ENCODE measurements at places on chromosomes 4 and X.

DNA sequence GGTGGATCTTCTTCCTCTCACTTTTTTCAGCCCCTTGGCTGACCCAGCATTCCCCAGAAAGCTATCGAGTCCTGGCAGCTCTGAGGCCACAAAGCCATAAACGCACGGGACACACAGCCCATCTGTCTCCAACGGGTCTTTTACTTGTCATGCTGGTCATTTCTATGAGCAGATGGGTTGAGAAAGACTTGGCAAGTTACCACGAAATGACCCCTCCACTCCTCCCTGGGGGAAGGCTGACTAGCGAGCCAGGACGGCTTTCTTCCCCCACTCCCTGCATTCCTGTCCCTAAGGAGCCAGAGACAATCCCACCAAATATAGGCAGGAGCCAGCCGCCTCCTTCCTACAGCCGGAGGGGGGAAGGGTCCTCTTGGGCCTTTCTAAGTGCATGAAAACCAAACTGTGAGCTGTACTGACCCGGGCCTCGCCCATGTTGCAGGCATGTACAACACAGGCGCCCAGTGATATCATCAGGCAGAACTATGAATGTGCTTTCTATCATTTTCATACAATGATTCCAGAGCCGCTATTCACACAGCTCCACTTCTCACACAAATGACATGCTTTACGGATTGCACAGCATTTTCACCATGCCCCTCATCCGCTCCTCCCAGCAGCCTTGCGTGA is 28.6 kb downstream of the AFAP1 start:
- DNase-seq, result no peak

- DNase-seq, result no peak
These were observed 166.1 kb upstream of the KLF8 start for GRCh38 chrX:56066016-56066415.

DNA sequence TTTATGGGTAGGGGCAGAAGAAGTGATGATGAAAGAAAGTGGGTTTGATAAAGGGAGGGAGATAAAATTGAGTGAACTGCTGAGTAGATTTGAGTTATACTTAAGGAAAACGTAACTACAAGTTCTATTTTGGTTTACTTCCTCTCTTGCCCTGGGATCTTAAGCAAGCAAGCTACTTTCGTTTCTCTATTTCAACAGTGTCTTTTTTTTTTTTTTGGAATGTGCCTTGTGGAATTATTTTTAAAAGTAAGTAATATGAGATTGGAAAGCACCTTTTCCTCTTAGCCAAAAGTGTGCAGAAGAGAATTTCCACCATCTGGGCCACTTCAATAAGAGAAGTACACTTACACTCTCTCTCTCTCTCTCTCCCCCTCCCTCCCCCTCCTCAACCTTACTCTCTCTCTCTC is 16.0 kb upstream of the C4orf36 start:
- no peak for DNase-seq

- no peak for DNase-seq
These were observed 246.3 kb downstream of the PPP3CA start for GRCh38 chr4:101101072-101101471.

- no peak for DNase-seq
These were observed 327.7 kb downstream of the DKK2 start for GRCh38 chr4:106708464-106708816.

DNA sequence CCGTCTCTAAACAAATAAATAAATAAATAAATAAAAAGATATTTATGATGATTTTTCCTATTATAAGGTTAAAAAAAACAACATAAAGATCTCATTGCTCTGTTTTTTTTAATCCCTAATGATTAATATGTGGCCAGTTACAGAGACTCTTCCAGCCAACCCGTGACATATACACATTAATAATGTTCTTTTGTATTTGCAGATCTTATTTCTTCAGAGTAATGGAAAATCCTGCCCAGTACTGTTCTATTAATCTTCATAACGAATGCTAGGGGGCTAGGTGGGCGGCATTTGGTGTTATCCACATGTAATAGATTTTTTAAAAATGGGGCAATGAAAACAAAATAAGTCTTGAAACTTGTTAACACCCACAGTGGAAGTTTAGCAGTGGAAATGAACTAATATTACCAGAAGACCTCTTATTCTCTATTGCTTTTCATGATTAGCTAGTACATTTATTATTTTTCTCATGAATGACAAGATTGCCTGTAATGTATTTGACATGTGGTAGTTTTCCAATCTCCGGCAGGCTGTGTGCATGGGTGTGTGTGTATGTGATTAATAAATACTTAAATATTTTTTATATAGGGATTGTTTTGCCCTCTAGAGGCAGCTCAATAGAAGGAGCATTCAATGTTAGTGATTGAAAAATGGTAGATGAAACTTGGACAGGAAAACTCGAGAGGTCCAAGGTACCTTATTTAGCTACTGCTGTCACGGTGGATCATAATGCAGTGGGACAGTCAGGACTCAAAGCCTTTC is 457.4 kb downstream of the IL1RAPL1 start:
- no peak for DNase-seq

DNA sequence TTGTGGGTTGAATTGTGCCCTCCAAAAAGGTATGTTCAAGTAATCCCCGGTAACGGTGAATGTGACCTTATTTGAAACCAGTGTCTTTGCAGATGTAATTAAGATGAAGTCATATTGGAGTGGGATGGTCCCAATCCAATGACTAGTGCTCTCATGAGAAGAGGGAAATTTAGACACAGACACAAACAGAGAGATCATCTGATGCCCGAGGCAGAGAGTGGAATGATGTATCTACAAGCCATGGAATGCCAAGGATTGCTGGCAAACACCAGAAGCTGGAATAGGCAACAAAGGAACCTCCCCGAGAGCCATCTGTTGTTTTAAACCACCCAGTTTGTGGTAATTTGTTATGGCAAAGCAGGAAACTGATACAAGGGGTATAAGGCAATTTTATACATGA is 35.1 kb downstream of the RPS6KA3 start:
- no peak for DNase-seq

- no peak for DNase-seq
These were observed 350.9 kb downstream of the MID1IP1 start for GRCh38 chrX:39152106-39152649.

GRCh38 chr4:147717878-147718277 is 14.0 kb upstream of the ARHGAP10 start:
- DNase-seq, result no peak

Data from activated T-helper 1 cell treated with anti-CD3 and anti-CD28 coated beads, Interleukin-2, amount 50 U/mL, for 16 hours (primary cell).